ENCODE measurements at places on chromosomes 6 and 20.

GRCh38 chr6:154570505-154570904, 60.0 kb upstream of the CNKSR3 start:
- DNase-seq = no peak

GRCh38 chr20:48886194-48886593, 35.3 kb upstream of the ARFGEF2 start:
- no peak for DNase-seq

DNA sequence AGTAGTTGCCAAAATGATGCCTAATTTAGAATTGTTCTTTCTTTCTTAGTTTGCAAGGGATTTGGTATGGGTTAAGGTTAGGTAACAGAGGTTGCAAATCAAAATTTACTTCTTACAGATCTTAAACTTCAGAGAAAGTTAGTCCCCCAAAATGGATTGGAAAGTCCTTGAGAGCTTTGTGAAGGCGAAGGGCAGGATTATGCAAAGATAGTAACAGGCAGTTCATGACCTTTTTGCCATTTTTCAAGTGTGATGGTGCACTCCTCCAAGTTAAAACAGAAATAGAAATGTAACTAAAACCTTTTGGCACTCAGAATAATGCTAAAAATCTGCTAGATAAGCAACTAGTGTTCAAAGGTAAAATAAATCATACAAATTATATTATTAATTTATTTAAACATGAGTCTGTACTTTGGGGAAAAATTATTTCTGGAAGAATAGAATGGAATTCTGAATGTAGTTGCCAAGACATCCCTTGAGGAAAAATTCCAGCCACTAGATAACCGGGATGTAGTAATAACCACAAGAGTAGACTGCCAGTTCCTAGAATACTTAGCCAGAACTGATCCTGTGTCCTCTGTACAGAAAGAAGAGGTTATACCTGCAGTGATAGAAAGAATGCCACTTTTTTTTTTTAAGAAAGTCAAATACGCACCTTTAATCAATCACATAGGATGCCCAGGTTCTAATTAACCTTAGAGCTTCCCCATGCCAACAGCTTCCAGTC, 31.8 kb upstream of the DAAM2 start:
- no peak for DNase-seq

- no peak for DNase-seq
Measured at GRCh38 chr6:157641837-157642236, 181.2 kb upstream of the SNX9 start.

DNA sequence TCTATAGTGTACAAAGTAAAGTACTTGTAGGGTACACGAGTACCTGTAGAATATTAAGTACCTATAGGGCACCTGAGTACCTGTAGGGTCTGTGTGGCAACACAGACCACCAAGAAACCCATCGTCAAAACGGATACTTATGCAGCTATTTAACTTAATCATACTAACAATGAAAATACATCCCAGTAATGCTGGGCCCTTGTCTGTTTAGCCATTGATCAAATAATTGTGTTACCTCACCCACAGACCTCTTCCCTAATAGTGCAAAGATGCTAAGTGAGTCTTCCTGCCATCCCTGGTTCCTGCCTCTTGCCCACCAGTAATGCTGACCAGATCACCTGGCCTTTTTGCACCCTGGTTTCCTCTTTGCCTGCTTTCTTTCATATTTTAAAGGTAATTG, 7.5 kb upstream of the COL10A1 start:
- DNase-seq = no peak

- no peak for DNase-seq
Measured at GRCh38 chr6:106084989-106085691, 996 bp upstream of the PRDM1 start.

DNA sequence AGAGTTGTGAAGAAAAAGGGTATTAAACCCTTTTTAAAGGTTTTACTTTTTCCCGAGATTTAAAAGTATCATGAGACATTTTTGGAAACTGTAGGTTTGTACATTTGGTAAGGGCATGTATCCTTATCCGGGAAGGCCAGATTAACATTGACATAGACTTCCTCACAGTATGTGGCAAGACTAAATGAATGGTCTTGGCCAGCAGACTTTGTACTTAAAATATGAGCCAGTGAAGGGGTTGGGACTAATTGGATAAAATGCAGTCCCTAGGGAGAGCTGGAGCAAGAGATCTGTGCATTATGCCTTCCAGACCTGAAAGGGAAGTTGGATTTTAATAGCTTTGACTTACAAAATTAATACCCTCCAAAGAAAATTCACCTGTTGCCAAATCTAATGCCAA, 60.4 kb upstream of the CCN2 start:
- no peak for DNase-seq

DNA sequence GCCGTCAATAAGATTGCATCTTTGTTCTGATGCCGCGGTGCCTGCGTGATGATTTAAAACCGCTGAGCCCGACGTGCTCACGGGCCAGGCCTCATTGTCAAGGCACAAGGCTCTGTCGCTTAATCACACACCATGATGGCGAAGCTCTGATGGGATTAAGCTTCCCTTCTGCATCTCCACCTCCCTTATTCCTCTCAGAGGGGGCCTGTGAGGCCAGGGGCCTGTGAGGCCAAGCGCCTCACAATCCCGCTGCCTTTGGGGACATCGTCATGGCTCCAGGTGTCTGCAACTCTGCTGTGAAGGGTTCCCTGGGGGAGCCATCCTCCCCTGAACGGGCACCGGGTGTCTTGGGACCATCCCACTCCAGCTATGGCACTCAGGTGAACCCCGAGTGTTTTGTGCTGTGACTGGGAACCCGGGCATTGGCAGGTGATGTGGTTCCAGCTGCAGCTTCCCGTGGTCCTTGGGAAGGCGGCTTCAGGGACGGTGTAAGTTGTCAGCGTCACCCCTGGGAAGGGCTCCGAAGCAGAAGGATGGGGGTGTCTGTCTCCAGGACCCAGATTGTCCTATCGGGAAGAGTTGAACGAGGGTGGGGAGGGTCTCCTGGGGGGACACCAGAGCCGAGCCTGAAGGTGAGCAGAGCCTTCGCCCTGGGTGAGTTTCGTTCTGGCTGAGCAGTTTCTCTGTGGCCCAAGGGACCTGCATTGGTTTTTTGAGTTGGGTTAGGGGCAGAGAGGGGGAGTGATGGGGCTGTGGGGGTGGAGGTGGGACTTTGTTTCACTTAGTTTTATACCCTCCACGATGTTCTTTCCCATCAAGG, 18.0 kb upstream of the BHLHE23 start:
- DNase-seq = no peak

DNA sequence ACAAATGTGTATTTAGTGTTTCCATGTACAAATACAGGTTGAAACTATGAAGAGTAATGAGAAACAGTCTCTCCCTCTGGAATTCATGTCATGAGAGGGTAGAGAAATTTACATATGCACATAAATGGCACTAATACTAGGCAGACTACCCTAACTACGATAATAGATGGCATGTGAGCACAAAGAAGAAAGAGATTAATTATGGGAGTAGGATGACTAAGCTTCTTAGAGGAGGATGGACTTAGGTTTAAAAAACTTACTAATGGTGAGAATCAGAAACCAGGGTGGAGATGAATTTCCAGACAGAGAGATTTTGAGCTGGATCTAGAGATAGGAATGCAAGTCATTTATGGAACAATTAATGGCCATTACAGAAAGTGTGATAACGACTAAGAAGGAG, 225.3 kb upstream of the HTR1E start:
- DNase-seq = no peak

- no peak for DNase-seq
Measured at GRCh38 chr6:144811140-144811539, 526.0 kb downstream of the UTRN start.

GRCh38 chr6:161487694-161488093, 213.8 kb upstream of the AGPAT4 start:
- no peak for DNase-seq

GRCh38 chr6:44309092-44309491, 4.1 kb downstream of the AARS2 start:
- peak; percentile 6 for DNase-seq

- no peak for DNase-seq
Measured at GRCh38 chr20:42191140-42191860, 573.1 kb upstream of the CHD6 start.

GRCh38 chr20:17227219-17227575, 357 bp downstream of the PCSK2 start:
- DNase-seq = no peak

- no peak for DNase-seq
Measured at GRCh38 chr20:17395729-17396128, 135.4 kb downstream of the BFSP1 start.

DNA sequence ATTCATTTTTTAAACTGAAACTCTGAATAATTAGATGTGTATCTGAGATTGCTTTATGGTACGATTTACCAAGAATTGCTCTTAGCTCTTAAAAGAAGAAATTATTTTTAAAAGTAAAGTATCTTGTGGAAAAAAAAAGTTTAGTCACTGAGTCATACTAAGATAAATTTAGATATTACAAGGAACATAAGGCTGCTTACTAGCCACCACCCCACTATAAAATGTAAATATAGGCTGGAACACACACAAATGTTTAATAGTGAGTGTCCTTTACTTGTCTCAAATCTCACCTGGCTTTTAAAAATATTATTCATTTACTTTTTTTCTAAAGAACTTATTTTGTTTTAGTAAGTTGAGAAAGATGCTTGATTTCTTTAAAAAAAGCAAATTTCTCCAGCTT, 17.6 kb downstream of the RFX6 start:
- DNase-seq = no peak

DNA sequence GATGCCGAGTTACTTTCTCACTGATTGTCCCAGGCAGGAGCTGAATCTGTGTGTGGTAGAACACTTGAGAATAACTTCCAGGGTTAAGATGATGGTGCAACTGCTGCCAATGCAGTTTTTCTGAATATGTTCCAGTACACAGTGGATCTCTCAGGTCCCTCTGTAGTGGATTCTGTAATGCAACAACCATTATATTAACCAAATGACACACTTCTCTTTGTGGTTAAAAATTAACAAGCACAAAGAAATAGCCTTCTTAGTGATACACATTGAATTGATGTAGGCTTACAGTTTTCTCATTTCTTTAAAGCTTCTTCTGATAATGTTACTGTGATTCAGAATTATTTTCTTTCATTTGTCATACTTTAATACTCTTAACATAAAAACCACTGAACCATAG, 383.8 kb downstream of the ADGRB3 start:
- DNase-seq = no peak

DNA sequence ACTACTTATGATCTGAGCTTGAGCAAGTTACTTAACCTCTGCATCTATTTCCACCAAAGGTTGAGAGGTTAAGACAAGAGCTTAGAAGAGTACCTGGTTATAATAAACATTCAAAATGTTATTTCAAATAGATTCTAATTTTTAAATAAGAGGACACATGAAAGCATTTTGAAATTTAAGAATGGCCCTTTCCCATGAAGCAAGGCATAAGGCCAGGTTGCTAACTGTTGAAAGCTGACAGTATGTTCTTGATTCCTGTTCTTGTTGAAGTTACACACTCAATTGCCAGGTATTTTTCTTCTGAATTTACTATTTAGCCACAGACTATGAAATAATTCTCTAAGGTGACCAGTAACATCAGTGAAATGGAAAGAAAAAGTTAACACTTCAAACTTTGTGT, 14.5 kb downstream of the C6orf62 start:
- no peak for DNase-seq

DNA sequence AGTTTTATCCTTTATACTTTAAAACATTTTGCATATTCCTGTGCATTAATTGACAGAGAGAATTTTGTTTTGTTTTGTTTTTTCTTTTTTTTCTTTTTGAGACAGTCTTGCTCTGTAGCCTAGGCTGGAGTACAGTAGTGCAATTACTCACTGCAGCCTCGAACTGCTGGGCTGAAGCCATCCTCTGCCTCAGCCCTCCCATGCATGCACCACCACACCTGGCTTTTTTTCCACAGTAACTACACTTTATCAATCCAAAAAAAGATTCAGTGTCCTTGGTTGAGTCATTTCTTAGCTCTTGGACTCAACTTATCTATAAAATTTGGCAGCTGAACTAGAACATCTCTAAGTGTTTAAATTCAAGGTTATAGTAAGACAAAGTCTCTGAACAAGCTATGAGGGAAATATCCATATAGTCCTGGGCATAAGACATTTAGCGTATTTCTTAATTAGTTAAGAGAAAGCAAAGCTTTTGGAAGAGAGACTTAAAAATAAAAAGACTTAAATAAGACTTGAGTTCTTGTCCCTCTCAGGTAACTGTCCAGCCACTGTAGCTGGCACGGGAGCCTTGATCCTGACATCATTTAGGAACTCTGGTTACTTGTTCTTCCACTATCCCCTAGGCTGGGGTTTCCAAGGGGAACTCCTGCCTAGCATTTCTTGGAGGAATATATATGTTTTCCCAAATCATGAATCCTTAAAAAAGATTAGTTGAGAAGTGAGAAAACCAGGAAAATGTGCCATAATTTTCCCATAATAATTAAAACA, 300.1 kb downstream of the HACE1 start:
- DNase-seq = no peak

DNA sequence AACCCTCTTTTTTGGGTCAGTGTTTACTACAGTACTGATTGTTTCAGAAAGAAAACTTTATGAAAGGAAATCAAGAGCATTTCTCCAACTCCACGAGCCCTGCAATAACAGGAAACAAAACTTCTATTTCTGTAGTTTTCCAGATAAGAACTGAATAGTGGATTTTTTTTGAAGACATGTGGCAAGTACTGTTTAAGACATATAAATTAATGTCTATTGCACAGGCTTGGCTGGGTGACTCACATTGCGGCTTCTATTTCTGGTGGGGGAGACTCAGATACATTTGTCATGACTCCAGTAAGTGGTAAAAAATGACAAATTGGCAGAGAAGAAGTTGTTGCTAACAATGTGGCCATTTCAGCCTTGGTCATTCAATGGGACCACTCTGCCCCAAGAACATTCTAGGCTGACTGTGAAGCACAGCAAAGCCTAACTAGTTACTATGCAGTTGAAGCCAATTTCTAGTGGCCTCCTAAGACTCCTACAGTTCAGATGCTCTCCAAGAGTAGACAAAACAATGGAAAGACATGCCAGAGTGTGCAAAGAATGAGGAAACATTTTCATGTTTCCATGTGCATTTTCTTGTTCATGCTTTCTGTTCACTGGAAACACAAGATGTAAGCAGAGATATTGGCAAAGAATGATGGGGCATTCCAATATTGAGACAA, 200.9 kb downstream of the EDN1 start:
- no peak for DNase-seq

DNA sequence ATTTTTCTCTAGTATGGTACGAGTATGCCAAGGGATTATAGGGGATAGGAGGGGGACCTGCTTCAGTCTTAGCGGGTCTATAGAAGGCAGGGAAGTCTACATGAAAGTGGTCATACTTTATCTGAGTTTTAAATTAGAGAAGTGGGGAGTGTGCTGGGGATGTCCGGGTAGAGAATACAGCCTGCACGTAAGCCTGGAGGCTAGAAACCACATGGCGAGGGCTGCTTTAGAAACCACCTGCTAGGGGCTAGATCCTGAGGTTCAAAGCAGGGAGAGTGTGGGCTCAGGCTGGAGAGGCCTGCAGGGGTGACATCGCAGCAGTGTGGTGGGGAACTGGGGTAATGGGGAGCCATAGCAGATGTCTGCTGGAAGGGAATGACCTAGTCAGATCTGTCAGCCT, 85.2 kb downstream of the VEGFA start:
- peak; percentile 45 for DNase-seq

DNA sequence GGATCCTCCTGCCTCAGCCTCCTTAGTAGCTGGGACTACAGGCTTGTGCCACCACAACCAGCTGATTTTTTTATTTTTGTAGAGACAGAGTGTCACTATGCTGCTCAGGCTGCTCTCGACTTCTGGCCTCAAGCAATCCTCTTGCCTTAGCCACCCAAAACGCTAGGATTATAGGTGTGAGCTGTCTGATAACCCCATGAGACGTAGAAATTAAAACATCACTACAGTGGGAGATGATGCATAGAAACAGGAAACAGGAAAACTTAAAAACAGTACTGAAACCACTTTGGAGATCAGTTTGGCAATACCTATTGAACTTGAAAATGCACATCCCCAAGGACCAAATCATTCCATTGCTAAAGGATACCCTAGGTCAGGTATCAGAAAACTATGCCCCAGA, 10.8 kb downstream of the SENP6 start:
- no peak for DNase-seq

All from GM13977 (cell line).